ENCODE measurements at places on chromosomes 3 and 15.

DNA sequence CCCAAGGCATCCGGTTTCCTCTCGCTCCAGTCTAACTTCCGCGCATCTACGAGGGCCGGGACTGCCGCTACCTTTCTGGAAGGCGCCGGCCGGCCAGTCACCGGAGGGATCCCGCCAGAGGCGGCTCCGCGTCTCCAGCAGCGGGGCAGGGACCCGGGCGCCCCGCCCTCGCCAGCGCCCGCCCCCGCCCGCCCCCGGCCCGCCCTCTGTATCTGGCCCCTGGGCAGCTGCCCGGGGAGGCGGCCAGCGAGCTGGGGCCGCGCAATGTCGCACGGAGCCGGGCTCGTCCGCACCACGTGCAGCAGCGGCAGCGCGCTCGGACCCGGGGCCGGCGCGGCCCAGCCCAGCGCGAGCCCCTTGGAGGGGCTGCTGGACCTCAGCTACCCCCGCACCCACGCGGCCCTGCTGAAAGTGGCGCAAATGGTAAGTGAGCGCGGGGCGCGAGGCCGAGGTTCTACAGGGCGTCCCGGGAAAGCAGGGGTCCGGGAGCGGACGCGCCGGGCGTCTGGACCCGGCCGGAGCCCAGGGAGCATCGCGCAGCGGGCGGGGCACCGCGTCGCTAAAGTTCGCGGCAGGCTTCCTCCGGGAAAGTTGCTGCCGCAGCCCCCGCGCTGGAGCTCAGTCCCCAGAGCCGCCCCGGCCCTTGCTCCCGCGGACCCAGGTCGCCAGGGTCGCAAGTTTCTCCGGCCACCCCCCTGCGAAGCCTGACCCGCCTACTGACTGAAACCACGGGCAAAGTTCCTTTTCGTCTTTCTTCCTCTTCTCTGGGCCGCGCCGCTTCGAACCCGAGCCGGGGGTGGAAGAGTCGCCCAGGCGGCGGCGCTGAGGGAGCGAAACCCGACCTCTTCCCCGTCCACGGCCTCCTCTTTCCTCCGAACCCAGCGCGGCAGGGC lies at the start of gene CMTM7:
Gene CMTM7, plus strand, starts transcription at position 211 of the 893 bp plus-strand sequence. Its CDS starts 54 bp downstream, at position 265.
- DNase-seq, result peak; percentile 33

GRCh38 chr15:45139770-45140169 lies 10.0 kb downstream of the DUOX1 start:
- DNase-seq, result no peak

DNA sequence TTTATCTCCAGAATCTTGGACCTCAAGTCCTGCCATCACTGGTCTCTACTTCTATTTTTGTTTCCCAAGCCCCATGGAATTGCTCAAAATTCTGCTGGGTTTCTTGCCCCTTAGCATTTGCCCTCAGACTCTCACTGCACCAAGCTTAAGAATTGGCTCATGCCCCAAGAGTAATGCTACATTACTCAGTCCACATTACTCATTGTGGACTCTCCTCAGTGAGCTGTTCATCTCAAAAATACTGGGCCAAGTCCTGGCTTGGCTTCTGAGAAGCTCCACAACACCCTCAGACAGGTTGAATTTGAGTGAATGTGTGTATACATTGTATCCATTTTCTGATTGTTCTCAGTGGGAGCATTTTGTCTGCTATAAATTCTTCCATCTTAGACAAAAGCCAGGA lies 364.4 kb upstream of the ARHGEF26 start:
- no peak for DNase-seq

DNA sequence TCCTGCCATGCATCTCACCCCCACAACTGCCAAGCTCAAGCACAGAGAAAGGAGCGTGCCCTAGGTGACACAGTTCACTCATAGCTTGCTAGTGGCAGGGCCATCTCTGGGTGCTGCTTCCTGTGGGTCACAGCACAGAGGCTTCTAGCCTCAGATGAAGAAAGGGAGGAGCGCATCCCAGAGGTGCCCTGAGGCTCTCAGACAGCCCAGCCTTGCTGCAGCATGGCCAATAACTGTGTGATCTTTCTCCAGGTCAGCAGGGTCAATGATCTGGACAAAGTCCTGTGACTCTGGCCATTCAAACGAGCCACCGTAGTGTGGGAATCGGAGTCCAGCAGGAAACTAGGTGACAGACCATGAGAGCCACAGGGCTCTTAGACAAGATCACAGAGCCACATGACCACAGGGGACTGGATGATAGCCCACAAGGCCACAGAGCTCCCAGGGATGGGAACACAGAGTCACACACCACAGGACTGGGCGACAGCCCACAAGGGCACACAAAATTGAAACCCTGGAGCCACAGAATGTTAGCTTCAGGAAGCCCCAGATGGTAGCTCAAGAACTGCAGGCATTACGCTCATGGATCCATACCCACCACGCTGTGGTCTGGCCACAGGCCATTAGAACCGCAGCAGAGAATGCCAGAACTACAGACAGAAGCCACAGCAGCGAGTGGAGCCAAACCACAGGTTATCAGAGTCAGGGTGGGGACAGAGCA lies 25.9 kb upstream of the GRIP2 start:
- DNase-seq, result no peak

DNA sequence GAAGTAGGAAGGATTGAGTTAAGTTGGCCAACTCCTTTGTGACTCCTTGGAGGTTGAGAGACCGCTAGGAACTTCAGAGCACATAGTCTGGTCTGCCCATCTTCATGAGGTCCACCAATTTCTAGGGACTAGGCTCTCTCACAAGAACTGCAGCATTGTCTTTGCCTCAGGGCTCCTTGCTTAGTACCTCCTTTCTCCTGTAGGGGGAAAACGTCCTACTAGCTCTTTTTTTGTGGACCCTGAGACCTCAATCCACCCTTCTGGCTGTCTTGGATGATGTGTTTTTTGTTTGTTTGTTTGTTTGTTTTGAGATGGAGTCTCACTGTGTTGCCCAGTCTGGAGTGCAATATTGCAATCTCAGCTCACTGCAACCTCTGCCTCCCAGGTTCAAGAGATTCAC lies 21.6 kb downstream of the REC114 start:
- DNase-seq, result no peak

GRCh38 chr3:174777813-174778212 lies 81.3 kb upstream of the NAALADL2 start:
- DNase-seq, result no peak

GRCh38 chr3:146337991-146338390 lies 87.1 kb upstream of the PLSCR4 start:
- no peak for DNase-seq

GRCh38 chr15:32778391-32779176 lies 60.8 kb downstream of the GREM1 start:
- DNase-seq, result no peak

DNA sequence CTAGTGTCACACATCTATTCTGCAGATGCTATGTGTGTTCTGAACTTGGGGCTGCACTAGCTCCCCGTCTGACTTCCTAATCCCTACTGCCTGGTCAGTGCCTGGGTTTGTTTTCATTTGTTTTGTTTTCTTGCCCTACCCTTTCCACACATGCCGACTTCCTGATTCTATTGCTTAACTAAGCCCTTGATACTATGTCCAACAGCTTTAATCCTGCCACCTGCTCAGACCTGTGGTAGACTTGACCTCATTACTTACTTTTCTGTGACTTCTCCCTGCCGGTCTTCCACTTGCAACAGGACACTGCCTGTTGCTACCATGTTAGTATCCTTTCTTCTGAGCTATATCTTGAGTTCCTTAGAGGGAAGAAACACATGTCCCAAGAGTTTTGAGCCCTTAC lies 39.3 kb upstream of the CEMIP start:
- DNase-seq, result no peak

- DNase-seq, result no peak
Observed at GRCh38 chr15:28890711-28891495, 5.1 kb downstream of the APBA2 start.

DNA sequence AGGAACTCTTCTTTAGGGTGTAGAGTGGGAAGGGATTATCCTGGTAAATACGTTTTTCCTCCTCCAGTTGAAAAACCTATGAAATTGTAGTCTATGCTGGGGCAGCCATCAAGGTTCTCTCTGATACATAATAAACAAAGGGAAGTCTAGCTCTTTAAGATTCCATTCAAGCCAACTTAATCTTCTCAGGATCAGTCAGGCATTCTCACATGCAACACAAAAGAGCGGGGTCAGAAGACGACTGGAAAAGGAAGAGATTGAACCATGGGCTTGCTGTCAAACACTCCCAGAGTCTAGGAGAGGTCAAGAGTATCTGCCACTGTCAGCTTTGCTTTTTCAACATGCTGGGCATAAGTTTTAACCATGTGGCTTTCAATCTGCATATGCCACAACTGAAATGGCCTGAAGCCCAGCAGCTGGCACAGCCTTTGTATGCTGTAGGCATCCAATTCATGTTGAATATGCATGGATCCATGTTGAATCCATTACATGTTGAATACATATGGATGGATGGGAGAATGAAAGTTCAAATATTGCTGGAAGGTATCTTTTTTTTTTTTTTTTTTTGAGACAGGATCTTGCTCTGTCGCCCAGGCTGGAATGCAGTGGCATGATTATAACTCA lies 8.5 kb downstream of the TRAT1 start:
- no peak for DNase-seq

- no peak for DNase-seq
Observed at GRCh38 chr3:39783680-39784079, 25.7 kb upstream of the MYRIP start.

DNA sequence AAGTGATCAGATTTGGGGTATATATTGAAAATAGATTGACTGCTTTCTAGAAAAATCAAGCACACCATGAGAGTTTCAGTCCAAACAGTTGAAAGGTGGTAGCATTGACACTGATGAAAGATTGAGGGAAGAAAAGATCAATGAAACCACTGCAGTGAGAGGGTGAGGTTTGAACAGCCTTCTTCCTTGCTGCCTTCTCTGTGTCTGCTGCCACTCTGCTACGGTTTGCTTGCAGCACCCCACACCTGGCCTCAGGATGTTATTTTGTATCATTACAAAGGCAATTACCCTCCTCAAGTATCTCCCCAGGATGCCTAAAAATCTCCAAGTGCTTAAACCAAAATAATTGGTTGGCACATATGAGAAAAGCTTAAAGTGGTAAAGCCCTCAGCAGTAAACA lies 683.6 kb upstream of the ARPP21 start:
- no peak for DNase-seq

DNA sequence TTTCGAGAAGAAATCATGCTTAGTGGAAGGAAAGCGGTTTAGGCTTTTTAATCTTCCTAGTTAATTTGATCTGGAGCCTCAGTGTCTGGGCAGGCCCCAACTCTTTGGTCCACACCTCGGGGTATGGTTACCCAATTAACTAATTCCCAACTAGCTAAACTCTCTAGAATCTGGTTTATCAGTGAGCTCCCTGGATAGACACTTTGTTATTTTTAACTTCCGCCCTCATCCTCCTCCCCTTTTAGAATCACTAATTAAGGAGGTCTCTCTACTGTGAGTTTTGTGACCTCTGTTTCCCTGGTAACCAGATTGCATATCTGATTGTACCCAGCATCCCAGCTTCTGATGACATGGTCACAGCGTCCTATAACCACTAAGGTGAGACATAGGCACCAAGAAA lies 112.2 kb downstream of the RARB start:
- DNase-seq, result no peak

GRCh38 chr15:97521381-97522285 lies 438.9 kb upstream of the ARRDC4 start:
- DNase-seq, result no peak

DNA sequence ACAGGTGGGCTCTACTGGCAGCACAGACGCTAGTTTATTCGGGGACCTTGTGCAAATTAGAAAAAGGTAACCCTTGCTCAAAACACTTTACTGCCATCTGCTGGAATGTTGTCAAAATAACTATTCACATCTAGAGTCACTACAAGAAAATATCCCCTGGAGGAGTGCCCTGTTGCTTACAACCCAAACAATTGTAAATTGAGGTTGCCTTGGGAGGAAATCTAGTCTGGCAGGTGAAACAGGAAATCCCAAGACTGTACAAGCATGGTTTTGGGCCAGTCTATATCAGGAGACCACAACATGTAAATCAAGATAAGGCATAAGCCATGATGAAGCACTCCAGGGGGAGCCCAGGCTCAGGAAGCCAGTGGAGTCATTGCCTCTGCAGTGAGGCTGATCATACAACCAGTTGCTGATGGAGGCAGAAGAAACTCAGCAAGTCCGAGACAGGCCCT lies 136.8 kb upstream of the ACP3 start:
- no peak for DNase-seq

- no peak for DNase-seq
Observed at GRCh38 chr15:77540312-77541060, 92.2 kb downstream of the LINGO1 start.

GRCh38 chr3:36876181-36876936 lies 68.5 kb downstream of the TRANK1 start:
- no peak for DNase-seq

DNA sequence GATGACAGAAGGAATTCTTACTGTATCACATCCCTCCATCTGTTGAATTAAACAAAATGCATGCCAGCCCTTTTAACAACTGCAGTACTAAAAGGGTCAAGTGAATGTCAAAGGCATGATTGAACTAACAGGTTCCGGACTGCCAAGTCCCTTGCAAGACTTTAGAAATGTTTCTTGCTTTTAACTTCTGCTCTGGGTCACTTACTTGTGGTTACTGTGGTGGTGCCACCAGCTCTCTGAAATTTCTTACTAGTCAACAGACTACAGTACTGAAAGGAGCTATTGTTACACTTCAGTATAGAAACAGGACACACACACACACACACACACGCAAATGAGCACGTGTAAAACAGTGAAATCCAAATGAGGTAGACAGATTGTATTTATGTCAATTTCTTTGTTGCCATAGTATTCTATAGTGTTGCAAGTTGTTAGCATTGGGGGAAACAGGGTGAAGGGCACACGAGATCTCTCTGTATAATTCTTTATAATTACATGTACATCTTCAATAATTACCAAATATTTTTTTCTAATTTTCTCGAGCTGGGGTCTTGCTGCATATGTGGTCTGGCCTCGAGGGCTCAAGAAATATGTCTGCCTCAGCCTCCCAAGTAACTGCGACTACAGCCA lies 79.9 kb upstream of the SLC25A26 start:
- DNase-seq, result no peak

GRCh38 chr3:127762787-127763105 lies 59.6 kb downstream of the MGLL start:
- DNase-seq, result no peak

DNA sequence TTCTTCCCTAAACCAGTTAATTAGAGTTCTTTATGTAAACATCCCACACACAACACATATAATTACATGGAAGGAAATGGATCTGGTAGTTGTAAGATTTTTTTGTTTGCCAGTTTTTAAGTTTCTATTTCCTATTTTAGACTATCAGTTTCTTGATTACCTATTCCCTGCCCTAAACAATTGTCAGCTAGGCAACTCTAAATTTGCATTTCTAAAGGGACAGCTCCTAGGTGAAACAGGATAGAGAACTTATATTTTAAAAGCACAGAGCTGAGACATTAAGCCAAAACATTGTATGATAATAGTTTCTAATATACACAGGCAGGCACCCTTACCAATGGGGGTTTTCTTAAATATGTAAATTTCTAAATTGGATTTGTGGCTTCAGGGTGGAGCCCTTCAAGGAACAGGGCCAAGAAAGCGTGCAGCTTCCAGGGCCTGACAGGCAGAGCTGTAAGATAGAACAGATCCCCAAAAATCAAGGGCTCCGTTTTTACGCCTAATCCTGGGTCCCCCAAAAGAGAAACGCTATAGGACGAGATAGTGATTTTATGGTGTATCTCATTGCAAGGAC lies 8.9 kb downstream of the LEKR1 start:
- no peak for DNase-seq

- no peak for DNase-seq
Observed at GRCh38 chr3:186511245-186511644, 32.9 kb downstream of the CRYGS start.

Data from stimulated activated CD8-positive, alpha-beta memory T cell treated with anti-CD3 and anti-CD28 coated beads, Interleukin-4, amount 100 ng/mL, for 1 hour (primary cell).